ENCODE measurements at places on chromosomes 6 and 20.

GRCh38 chr20:4012589-4012988, 2.8 kb downstream of the RNF24 start:
- no peak for DNase-seq

GRCh38 chr6:36666287-36666686, 12.2 kb upstream of the CDKN1A start:
- DNase-seq = no peak

DNA sequence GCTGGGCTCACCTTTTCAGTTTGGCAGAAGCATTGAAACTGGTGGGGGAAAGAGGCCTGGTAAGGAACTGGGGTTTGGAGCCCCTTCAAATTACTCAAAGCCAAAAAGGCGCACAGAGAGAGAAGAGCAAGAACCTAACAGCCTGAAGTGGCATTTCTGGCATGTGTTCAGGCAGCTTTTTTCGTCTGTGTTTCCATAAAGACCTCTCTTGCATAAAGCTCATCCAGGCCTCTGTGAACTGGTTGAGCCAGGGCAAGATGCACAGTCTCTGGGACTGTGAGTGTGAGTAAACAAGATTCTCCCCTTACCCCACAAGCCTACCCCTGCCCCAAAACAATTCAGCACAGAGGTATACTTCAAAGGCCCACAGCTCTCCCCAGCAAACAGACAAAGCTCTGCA, 167.8 kb downstream of the QRSL1 start:
- no peak for DNase-seq

- DNase-seq = no peak
Observed at GRCh38 chr20:37357481-37358365, 11.8 kb downstream of the SRC start.

DNA sequence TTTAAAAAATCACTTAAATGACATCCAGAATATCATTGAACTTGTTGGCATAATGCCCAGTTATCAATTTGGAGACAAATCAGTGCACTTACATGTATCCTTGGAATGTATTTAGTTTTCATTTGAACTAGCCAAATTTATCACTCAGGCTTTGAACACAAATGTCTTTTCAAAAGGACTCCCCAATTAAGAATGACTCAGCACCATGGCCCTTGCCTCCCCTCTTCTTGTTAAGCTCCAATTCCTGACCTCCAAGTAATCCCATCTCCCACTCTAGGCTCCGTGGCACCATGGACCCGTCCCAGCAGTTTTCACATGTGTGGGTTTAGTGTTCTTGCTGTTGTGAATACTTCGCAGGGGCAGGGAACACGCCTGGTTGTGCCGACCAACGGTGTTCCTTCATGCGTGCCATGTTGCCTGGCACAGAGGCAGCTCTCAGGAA, 2.7 kb downstream of the AKAP12 start:
- no peak for DNase-seq

DNA sequence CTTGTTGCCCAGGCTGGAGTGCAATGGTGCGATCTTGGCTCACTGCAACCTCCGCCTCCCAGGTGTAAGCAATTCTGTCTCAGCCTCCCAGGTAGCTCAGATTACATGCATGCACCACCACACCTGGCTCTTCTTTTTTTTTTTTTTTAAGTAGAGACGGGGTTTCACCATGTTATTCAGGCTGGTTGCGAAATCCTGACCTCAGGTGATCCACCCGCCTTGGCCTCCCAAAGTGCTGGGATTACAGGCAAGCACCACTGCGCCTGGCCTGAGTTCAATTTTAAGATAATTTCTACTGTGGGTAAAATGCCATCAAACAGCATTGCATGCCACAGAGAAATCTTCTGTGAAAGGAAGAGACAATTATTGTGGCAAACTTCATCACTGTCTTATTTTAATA, 633.1 kb downstream of the KIF16B start:
- no peak for DNase-seq

GRCh38 chr20:4490045-4490444, 231.7 kb upstream of the PRND start:
- no peak for DNase-seq

DNA sequence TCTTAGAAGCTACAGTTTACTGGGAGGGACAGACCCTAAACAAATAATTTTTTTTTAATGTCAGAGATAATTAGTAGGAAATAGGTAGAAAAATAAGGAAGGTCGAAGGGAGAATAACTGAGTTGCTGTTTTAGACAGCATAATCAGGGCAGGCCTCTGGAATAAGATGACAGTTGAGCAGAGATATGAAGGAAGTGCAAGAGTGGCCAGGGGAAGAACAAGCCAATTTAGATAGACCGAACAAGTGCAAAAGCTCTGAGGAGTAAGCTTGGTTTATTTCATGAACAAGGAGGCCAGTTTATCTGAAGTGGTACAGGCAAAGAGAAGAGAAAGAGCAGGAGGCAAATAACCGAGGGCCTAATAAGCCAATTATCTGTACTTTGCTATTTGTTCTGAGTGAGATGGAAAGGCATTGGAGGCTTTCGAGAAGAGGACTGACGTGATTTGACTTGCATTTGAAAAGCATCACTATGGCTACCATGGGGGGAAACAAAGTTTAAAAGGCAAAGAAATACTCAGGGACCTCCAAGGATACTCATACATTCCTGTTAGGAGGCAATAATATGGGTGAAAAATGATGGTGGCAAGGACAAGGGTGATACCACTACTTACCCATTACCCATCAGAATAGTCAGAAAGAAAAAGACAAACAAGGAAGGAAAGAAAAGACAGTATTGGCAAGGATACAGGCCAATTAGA, 19.7 kb downstream of the PROCR start:
- no peak for DNase-seq

Measured in activated T-cell treated with anti-CD3 and anti-CD28 coated beads, Interleukin-2, amount 50 U/mL, for 48 hours (primary cell).